ENCODE measurements at places on chromosomes 4 and X.

DNA sequence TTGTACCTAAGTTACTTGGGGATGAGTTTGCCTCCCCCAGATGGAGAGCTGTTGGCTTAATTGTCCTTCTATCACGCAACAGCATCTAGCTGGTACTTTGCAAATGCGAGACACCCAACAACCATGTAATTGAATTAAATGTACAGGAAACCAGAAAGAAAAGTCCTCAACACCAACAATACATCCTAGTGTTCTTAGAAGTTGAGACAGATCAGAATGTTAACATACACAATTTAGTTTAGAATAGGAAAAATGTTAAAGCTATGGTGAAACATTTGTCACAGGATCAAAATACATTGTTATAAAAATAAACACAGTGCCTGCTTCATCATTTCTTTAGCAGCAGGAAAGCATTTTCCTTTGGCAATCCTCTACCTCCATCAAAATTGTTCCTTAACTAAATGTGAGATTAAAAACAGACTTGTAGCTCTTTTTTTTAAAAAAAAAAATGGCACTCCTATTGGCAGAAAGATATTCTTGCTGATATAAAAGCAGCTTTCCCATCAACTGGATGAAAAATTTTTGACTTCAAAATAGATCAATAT lies 163.1 kb upstream of the MID1 start:
- no peak for DNase-seq

DNA sequence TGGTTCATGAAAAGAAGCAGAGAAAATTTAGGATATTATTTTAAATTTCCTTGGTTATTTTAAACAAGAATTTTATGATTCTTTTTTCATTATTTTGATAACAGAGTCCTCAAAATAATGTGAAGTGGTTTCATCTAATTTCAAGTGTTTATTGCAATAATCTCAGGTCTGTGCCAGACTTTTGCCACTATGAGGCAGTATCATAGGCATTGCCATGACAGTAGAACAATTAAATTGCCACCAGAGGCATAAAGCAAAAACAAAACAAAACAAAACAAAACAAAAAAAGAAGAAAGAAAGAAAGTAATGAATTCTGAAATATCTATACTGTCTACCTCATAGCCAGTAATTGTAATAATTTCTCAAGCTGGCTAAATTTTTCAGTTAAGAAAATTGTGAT lies 739.2 kb downstream of the KCTD8 start:
- DNase-seq = no peak

DNA sequence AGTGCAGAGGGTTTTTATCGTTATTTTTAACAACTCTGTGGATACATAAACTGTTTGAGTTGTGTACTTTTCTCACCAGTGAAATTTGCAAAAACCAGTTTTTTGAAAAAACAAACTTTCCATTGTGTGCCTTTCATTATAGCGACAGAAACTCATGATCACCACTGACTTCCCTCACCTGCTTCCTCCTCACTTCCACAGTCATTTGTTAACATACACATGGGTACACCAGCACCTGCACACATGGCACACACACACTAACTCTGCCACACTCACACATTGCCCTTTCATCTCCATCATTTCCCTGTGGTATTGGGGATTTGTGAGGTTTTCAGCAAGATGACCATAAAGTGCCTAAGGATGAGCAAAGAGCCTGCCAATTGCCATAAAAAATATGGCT lies 20.6 kb downstream of the CLDN22 start:
- no peak for DNase-seq

DNA sequence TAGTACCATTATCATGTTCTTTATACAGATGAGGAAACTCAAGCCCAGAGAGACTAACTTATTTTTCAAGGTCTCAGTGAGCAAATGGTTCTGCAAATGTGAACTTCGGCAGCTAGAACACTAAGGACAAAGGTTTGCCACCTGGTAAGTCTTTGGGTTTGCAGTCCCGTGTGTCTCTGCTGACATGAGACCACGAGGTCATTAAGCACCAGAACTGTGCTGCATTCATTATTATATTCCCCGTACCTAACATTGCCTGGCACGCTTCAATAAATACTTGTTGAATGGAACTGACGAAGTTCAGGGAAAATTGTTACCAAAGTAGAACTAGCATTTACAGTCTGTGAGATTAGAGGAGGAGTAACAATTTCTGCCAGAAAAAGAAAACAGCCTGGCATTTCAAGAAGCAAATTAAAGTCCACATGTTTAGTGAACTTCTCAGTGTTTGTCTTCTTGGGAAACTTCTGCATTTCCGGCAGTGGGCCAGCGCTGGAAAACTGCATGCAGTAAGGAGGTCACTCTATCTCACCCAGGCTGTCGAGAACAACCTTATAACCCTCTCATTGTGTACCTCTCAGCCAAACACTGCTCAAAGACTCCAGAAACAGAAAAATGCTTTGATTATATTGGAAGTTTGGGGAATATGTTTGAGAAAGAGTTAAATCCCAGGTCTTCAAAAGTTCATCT lies 67.4 kb upstream of the CPEB2 start:
- DNase-seq = no peak

DNA sequence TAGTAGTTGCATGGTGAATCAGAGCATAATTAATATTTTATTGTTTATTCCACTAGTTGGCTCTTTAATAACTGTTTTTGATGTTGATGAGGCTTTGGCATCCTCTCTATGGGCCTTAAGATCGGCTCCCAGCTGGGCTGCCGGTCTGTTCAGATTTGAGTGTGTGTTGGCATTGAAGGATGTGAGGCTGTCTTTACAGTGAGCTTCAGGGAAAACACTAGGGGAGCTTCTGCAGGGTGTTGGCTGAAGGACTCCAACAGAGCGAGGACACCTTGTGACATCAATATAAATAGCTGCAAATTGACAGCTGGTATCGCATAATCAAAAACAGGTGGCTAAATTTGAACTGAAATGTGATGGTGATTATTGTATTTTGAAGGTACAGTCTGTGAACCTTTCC lies 322.0 kb downstream of the FSTL5 start:
- no peak for DNase-seq

- DNase-seq = no peak
These were observed 658.7 kb downstream of the TLL1 start for GRCh38 chr4:166531703-166532102.

DNA sequence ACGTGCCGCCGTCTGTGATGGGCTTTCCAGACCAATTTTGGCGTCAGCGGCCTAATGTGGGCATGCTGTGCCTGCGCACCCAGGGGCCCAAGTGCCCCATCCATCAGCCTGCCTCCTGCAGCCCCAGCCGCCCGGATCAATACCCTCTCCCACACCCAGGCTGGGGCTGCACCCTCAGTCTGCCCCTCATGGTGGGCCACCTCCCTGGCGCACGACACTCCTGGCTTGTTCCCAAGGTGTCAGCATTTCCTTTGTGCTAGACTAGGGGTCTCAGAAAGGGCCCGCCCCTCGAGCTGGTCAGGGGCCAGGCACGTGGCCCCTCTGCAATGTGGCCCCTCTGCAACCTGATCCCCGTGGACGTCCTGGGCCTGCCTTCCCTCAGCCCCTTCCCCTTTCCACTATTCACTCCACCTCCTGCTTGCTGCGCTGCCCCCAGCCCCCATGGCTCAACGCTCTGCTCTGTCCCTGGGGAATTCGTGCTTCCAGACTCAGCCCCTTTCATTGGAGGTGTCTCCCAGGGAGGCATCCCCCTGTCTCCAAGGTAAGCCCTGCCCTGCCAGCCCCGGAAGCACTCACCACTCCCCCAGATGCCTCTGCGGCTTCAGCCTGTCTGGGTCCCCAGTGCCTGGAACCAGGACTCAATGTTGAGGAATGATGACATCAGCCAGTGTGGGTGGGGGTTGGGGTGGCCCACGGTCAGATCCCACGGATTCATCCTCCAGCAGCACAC lies 130.8 kb downstream of the HMX1 start:
- DNase-seq = no peak

- DNase-seq = no peak
These were observed 190.6 kb upstream of the SPRY1 start for GRCh38 chr4:123206016-123206415.

DNA sequence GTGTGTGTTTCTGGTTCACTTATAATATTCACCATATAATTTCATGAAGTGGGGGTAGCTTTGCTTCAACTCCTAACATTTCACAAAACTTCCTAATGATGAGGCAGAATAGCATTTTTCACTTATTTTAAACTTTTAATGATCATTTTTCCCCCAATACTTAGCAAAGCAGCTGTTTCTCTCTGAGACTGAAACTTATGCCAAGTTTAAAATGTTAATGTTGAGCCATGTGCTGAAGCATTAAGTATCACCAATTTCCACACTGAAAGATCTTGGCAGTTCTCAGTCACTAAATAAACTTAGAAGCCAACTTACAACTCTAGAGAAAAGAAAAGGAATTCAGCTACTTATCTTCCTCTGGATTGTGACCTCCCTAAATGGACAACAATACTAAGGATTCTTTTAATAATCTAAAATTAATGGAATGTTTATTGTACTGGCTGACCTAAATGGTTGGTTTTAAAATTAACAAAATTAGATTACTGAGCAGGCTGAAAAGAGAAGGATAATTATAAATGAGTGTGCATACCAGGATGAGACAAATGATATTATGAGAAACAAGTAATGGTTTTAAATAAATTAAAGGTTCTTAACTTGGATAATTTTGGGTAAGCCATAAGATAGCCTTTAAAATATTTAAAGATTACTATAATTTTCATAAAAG lies 1429.4 kb upstream of the ADGRL3 start:
- DNase-seq = no peak

- no peak for DNase-seq
These were observed 14.8 kb upstream of the ART3 start for GRCh38 chr4:76059750-76060149.

- no peak for DNase-seq
These were observed at the start of gene MAB21L2 for GRCh38 chr4:150582146-150582872. MAB21L2 (plus strand) TSS chr4:150582151; CDS start chr4:150583030, 879 bp downstream.

DNA sequence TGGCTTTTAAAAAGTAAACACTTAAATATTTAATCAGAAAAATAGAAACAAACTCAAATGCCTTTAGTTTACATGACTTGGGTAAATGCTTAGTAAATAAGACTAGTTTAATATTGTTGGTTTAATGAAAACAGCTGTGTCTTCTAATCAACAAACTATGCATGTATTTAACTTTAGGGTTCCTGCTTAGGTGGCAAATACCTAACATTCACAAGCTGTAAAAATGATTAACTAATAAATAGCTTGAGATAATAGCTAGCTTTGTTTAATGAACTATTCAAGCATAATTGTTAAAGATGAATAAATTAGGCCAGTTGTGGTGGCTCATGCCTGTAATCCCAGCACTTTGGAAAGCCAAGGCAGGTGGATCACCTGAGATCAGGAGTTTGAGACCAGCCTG lies 30.0 kb upstream of the USP46 start:
- no peak for DNase-seq

All from CD8-positive, alpha-beta T cell (primary cell).